ENCODE measurements at places on chromosomes 2 and 18.
A peak's percentile ranks its signal among the peaks of the same experiment; 100 is the strongest.

DNA sequence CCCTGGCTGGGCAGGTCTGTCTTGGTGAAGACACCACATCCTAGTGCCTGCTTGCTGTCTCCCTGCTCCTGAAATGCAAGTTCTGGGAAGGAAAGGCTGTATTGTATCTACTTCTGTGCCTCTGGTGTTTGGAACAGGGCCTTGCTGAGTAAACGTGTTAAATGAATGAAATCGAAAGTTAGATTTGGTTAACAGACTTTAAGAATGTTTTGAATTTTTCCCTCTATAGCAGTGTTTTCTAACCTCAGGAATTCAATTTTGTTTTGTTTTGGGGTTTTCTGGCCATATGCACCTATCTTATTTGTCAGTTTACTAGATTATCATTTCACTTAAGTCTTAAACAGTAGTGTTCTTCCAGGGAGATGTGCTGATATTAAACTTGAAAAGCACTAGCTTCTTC, 20.7 kb downstream of the FARP2 start:
- no peak for DNase-seq

GRCh38 chr2:167987026-167987425, 260.4 kb downstream of the STK39 start:
- DNase-seq = no peak

GRCh38 chr2:147980940-147981528, 39.5 kb downstream of the ORC4 start:
- DNase-seq = no peak

DNA sequence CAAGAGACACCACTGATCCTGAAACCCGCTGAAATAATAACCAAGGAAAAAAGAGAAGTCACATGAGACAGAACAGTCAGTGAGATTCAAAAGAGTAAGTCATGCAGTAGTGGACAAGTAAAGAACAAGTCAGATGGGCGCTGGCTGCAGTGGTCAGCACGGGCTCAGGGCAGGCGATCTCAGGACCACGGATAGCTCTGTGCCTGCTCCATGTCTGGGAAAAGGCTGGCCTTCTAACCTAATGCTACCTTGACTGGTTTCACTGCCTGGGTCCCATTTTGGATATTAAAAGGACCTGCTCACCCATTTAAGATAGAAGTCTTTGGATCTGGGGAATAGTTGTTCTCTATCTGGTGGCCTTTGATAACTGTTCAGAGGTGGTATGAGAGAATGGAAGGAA, 61.7 kb upstream of the LCLAT1 start:
- DNase-seq = peak; percentile 12

DNA sequence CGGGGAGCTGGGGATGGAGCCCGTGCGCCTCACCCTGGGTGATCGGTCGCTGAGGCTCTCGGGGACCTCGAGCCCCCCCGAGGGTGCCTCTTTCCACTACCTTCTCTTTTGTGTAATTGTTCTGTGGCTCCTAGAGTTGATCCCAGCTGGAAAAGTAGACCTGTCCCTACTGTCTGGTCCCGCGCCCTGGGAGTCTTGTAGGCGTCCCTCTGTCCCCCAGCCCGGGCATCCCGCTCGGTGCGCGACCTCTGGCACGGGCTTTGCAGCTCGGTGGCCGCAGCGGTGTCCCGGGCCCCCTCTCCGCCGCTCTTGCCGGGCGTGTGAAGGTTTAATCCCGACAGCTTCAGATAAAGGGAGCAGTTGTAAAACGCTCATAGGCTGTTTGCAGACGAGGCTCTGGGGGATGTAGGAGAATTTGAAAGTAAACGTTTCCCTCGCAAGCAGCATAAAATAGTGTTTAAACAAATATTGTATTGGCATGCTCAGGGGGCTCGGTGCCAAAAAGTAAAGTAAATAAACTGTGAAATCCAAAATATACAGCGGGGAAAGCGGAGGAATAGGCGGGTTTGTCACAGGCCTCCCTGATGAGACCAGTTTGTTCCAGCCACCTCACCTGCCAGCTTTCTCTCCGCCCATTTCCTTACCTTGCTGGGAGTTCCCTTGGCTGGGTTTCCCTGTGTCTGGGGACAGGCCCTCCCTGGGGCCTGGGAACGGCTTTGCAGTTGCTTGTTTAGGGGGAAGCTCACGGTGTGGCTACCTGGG, 1.9 kb downstream of the GLI2 start:
- no peak for DNase-seq
